ENCODE measurements at places on chromosomes 16 and 17.

- H3K27ac ChIP-seq: no peak overlapping the region
- no peaks in the 10 kb centered on the region for H3K27me3 ChIP-seq
- DNase-seq: no peak
- H3K4me3 ChIP-seq: peak overlapping the region; percentile 96
Observed at GRCh38 chr16:72091217-72091616, 2.2 kb downstream of the TXNL4B start.

DNA sequence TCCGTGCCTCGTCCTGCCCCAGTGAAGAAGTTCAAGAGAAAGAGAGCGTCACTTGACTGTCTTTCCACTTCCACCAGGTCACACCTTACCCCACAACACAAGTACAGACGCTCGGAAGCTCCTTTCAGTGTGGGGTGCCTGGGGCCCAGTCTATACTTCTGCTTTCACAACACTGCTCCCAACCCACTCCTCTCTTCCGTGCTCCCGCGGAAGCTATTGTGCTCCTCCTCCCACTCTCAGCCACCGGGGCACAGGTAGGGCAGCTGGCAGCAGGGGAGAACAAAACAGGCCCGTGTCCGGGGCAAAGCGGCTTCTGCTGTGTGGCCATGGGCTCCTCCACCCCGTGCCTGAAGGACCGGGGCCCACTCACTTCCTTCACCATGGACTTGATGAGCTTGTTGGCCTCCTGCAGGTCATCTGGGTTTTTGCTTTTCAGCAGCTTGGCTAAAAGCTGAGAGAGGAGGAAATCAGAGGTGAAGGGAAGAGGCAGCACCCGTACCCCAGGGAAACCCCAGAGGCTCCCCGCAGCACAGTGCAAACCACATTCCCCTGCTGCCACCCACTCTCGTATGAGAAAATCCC, 18.9 kb downstream of the GGA3 start:
- peaks cover 39% of the 10 kb centered on the region for H3K4me1 ChIP-seq
- H3K4me3 ChIP-seq: no peak overlapping the region
- no peak for DNase-seq
- H3K36me3 ChIP-seq: peaks cover 62% of the 10 kb centered on the region
- H3K27ac ChIP-seq: peak overlapping the region; percentile 86

DNA sequence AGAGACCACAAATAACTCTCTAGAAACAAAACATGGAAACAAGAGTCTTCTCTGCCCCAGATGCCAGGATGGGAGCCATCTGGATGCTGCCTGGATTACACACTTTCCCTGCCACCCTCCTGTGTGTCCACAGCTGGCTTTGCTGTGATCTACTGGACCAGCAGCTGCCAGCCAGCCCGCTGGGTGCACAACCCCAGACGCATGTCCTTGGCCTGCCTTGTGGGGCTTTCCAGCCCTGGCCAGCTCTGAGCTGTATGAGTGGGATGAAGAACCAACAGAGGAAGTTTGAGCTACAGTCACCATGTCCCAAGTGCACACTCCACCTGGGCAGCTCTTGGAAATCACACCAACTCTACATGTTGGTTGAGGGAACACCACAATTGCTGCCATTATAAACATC, 57.0 kb upstream of the TNRC6C start:
- H3K27me3 ChIP-seq: peaks cover 3% of the 10 kb centered on the region
- no peak overlapping the region for H3K4me3 ChIP-seq
- DNase-seq: no peak
- H3K27ac ChIP-seq: no peak overlapping the region

GRCh38 chr17:67891481-67892119, 66.3 kb downstream of the BPTF start:
- no peak for DNase-seq
- no peak overlapping the region for H3K27ac ChIP-seq
- H3K4me1 ChIP-seq: peaks cover 5% of the 10 kb centered on the region
- H3K36me3 ChIP-seq: peaks cover 40% of the 10 kb centered on the region
- H3K4me3 ChIP-seq: no peak overlapping the region
- H3K27me3 ChIP-seq: no peaks in the 10 kb centered on the region

- peak overlapping the region; percentile 94 for H3K27ac ChIP-seq
- H3K4me3 ChIP-seq: peak overlapping the region; percentile 96
- peaks cover 11% of the 10 kb centered on the region for H3K27me3 ChIP-seq
- peaks cover 70% of the 10 kb centered on the region for H3K4me1 ChIP-seq
Observed at GRCh38 chr16:67158637-67159600, 790 bp downstream of the TRADD start.

GRCh38 chr17:10635290-10635689, 21.8 kb downstream of the MYH3 start:
- no peak overlapping the region for H3K4me3 ChIP-seq
- DNase-seq: no peak
- no peak overlapping the region for H3K27ac ChIP-seq
- H3K27me3 ChIP-seq: no peaks in the 10 kb centered on the region
- peaks cover 3% of the 10 kb centered on the region for H3K4me1 ChIP-seq

Data from activated CD8-positive, alpha-beta T cell treated with anti-CD3 and anti-CD28 coated beads, Interleukin-2, amount 10 ng/mL, durations not matched to agents 7 days and 5 days (primary cell).